LHCN-M2 (cell line): ENCODE measurements at places on chromosomes 16 and 17.

DNA sequence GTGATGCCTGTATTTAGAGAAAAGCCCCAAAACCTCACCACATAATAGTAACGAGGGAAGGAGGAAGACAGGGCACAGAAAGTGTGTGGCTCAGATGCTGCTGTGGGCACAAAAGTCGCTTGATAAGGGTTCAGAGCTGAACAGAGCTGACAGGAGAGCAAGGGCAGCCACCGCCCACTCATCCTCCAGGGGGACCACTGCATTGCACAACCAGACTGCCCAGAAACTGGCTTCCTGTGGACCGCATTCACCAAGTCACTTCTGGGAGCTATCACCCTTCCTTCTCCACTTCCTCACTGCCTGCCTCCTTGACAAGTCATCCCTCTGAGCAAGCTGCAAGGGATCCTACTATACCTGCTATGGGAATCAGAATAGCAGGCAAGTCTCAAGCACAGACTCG lies 512.4 kb upstream of the CDH11 start:
- DNase-seq = no peak

DNA sequence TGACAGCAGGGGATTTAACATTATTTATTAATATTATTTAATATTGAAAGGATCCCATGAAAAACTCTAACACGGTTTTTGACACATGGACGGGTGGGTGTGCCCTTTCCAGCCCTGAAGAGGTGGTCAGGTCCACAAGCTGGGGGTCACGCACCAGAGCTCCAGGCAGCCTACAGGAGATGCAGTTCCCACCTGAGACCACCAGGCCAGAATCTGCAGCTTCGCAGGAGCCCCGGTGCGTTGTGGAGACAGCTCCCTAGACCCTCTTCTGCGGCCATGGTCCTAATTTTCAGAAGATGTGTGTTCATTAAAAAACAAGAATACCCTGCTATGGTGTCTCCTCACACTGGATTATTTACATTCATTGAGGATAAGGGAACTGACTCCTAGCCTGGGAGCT lies 331.1 kb downstream of the C16orf95 start:
- no peak for DNase-seq

GRCh38 chr17:28662527-28662829 lies 473 bp downstream of the SUPT6H start:
- no peak for DNase-seq

DNA sequence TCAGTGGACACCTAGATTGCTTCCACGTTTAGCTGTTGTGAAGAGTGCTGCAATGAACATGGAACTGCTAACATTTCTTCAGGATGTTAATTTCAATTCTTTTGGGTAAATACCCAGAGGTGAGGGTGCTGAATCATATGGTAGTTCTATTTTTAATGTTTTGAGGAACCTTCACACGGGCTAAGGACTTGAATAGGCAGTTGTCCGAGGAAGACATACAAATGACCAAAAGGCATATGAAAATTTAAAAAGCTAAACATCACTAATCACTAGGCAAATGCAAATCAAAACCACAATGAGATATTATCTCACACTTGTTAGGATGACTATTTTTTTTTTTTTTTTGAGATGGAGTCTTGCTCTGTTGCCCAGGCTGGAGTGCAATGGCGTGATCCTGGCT lies 173.3 kb downstream of the PRKCB start:
- DNase-seq = no peak

- no peak for DNase-seq
Measured at GRCh38 chr17:77640252-77640651, 318.3 kb upstream of the TNRC6C start.
